Stimulated activated CD8-positive, alpha-beta memory T cell treated with anti-CD3 and anti-CD28 coated beads, Interleukin-12 subunit alpha, Interleukin-12 subunit beta, amount 100 ng/mL, for 4 hours (primary cell): ENCODE measurements at places on chromosomes 4 and X.

GRCh38 chr4:138826754-138827153 lies 188.8 kb upstream of the NOCT start:
- DNase-seq: no peak

GRCh38 chr4:109754093-109754857 lies 24.4 kb upstream of the PLA2G12A start:
- DNase-seq: no peak

- DNase-seq: peak; percentile 29
Observed at GRCh38 chr4:142846729-142847596, 862 bp upstream of the INPP4B start.

- DNase-seq: no peak
Observed at GRCh38 chr4:128227991-128228571, 59.5 kb downstream of the PGRMC2 start.

DNA sequence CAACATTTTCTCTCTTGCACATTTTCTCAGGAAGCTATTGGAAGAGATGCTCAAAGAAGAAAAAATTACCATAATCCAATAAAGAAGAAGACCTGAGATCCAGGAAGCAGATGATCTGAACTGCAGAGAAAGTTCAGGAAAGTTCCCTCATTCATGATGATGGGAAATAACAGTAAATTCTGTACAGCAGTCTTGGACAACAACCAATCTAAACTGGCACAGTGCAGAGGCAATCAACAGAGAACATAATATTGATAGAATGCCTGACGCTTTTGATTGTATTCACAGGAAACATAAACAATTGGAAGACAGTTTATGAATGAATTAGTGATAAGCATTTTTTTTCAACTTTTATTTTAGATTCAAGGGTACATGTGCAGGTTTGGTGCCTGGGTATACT lies 428.9 kb downstream of the KCTD8 start:
- no peak for DNase-seq

DNA sequence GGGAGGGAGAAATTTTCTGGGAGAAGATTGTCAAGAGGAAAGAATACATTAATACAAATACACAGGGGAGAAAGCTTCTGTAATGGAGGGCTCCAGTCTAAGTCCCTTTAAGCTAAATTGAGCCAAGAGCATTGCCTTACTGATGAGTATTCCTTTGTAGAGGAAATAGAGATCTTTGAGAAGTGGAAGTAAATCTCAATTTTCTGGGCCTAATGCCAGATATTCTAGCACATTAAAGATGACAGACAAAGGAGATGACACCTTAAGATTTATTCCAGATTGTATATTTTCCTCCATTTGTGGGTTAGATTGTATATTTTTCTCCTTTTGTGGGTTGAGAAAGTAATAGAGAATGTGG lies 28.5 kb upstream of the SMAD1 start:
- DNase-seq: no peak

DNA sequence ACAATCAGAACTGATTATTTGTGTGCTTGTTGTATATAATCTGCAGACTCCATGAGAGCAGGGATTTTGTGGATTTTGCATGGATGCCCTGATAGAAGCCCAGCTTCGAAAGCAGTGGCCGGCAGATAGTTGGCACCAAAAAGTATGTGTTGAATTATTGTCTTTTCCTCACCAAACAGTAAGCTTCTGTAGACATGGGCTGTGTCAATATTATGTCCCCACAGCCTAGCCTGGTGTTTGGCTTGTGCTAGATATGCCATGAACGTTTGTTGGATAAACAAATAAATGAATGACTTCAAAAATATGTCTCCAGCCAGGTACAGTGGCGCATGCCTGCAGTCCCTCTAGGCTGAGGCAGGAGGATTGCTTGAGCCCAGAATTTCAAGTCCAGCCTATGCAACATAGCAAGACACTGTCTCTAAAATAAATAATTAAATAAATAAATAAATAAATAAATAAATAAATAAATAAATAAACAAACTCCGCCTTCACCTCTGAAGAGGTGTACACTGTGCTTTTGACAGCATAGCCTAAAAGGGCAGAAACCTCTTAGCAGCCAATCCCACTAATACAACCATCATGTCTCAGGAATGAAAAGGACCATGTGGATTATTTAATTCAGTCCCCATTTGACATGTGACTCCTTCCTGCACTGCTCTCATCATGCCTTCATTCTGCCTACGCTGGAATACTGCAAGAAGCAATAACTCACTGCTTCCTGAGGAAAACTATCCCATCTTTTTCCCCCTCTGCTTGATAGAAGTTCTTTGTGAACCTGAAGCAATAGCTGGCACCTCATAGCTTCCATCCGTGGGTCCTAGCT lies 335.2 kb downstream of the FBXW7 start:
- no peak for DNase-seq
